Renal cortical epithelial cell (primary cell): ENCODE measurements at places on chromosomes 6 and 20.

DNA sequence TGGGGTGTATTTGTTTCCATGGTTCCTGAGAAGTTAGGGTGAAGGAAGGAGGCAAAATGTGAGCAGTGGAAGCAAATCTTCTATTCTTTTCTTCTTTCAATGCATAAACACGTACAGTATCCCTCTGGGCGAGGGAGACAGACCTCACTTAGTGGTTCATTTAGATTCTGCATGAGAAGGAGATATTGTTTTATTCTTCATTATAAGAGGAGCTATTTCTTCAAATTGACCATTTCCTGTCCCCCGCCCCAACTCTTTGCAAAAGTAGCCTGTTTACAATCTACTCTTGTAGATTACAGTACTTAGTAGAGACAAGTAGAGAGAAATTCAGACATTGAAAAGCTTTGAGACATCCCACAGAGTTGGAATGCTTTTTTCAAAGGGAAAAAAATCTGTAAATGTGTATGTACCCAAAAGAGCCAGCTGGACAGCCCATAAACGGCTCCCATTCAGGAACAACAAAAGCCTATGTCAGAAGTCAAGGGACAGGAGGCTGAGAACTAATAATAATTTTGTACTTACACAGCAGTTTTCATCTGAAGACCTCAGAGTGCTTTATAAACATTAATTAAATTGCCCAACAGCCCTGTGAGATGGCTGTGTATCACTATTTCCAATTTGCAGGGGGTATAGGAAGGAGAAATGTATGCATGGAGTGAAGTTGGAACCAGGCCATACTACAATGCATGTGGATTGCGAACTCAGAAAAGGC lies 23.9 kb downstream of the CD83 start:
- DNase-seq: no peak

- DNase-seq: no peak
These were observed 358.6 kb downstream of the BTBD9 start for GRCh38 chr6:38281126-38281525.

- DNase-seq: no peak
These were observed 188.5 kb upstream of the PMEPA1 start for GRCh38 chr20:57898332-57898731.

GRCh38 chr20:44532981-44533331 lies 11.1 kb upstream of the SERINC3 start:
- DNase-seq: no peak

DNA sequence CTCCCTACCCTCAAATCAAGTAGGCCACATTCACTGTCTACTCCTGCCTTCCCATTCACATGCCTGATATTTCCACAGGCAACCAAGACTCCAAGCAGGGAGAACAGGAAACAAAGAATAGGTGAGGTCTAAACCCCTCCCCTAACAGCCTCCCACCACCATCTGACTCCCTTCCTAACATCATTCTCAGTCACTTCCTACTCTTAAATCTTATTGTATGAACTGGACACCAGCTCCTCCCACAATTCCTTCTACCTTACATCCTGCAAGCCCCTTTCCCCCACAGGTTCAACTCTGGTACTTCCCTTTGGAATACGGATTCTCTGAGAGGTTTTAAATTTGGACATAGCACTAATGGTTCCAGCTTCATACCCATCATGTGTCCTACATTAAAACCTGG lies 944 bp upstream of the C6orf136 start:
- DNase-seq: no peak

DNA sequence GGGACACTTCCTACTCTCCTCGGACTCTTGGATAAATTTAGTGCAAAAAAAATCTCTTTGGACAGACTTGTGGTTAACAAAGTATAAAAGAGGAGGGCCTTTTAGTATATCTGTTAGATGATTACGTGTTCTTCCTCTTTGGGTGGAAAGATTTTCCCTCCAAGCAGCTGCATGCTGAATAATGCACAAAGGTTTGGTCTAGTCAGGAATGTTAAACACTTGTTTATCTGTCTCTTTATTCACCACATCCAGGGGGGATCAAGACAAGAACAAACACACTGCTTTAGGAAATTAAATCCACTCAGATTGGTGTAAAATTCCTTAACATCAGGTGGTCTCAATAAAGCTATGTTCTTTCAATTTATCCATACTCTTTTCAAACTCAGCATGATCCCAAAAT lies 260.9 kb upstream of the CHD6 start:
- DNase-seq: no peak

GRCh38 chr6:14367296-14367695 lies 249.7 kb downstream of the CD83 start:
- no peak for DNase-seq

DNA sequence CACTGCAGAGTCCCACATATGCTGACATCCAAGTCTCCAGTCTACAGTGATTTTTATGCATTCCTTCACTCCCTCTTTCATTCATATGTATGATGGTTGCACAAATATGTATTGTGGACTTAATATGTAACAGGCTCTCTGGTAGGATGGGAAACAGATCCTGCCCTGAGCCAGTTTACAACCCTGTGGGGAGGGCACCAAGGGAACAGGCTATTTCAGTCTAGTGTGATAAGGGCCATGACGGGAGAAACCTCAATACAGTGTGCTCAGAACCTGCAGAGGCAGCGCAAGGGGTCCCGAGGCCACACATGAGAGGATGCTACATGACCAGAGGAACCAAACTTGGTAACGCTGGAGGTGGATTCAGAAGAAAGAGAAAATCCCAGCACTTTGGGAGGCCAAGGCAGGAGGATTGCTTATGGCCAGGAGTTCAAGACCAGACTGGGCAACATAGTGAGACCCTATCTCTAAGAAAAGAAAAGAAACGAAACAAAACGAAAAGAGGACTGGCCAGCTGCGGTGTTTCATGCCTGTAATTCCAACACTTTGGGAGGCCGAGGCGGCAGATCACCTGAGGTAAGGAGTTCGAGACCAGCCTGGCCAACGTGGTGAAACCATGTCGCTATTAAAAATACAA lies 249.8 kb upstream of the JARID2 start:
- no peak for DNase-seq

- DNase-seq: no peak
These were observed 12.7 kb upstream of the ZBTB46 start for GRCh38 chr20:63843778-63844177.

DNA sequence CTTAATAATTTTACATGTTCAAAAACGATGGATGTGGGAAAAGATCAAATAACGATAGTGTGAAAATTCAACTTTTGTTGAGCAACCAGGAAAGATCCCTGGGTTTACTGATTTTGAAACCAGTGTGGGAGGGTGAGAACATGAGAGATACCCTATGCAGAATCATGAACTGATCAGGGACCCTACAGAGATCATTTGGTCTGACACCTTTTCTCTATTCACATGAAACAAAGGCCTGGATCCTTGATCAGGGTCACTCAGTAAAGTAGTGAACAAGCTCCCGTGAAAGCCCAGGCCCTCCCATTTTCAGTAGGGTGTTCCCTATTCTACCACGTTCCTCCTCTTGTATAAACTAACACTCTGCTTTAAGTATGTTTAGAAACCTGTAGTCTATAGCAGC lies 60.5 kb upstream of the DUSP22 start:
- DNase-seq: no peak

- peak; percentile 41 for DNase-seq
These were observed 560.5 kb upstream of the PTCHD4 start for GRCh38 chr6:48671505-48671904.

DNA sequence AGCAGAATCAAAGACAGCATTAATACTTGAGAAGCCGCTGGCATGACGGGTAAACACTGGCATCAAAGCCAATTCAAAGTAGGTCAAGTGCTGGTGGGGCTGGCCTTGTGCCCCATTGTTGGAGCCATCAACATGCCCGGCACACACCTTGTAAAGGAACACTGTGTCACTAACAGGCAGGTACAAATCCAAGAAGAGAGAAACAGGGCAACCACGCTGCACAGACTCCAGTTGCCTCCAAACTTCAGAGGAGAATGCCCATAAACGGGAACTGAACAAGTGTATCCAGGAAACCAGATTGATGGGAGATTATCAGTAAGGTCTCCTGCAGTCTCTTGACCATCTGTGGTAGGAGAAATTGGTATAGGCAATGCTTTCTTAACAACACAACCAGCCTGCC lies 127.0 kb upstream of the STXBP5 start:
- no peak for DNase-seq
